ENCODE measurements at places on chromosomes 13 and 19.

DNA sequence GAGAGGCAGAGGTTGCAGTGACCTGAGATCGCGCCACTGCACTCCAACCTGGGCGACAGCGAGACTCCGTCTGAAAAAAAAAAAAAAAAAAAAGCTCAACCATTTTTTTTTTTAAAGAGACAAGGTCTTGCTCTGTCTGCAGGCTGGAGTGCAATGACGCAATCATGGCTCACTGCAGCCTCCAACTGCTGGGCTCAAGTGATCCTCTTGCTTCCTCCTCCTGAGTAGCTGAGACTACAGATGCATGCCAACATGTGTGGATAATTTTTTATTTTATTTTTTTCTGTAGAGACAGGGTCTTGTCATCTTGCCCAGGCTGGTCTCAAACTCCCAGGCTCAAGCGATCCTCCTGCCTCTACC lies 10.3 kb downstream of the EHD2 start:
- no peak for DNase-seq

- peak; percentile 90 for DNase-seq
Measured at GRCh38 chr19:36772311-36773222, at the start of gene ZNF850. ZNF850 (minus strand) TSS chr19:36772807; CDS start chr19:36762606, 10,201 bp downstream.

GRCh38 chr19:6866741-6867151 lies 20.6 kb upstream of the ADGRE1 start:
- DNase-seq, result no peak

- no peak for DNase-seq
Measured at GRCh38 chr13:31001647-31002046, 69.2 kb downstream of the TEX26 start.

- no peak for DNase-seq
Measured at GRCh38 chr13:80586356-80586755, 245.4 kb upstream of the SPRY2 start.

- DNase-seq, result no peak
Measured at GRCh38 chr19:11942843-11943108, 17.9 kb downstream of the ZNF700 start.

DNA sequence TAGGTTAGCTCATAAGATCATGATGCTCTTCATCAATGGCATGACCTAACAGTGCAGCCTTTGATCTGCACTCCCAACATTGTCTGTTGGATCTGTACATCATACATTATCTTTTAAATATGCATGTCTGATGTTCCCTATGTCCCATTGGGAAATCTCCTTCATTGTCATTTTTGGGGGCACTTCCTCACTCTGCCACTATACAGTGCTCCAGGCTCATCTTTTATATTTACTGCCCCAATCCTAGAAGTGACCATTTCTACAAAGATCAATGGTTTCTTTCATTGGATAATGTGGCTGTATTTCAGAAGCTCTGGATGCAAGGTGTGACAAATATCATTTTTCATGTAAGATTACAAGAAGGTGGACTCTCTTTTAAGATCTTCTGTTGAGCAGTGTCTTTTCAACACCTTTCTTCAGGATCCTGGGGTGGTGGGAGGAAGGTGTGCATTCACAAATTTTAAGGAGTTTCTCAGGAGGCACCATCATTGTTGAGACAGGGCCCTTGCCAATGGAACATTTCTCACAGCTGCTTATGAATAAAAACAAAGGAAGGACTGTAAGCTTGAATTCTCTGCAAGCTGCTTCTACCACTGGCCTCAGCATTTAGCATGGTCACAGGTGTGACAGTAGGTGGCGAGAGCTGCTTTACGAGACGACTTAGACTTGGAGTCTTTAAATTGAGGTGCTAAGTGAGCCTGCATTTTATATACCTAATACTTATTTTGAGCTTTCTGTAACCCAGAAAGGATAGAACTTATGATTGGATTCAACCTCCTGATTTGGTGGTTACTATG lies 403.0 kb downstream of the LMO7 start:
- no peak for DNase-seq

DNA sequence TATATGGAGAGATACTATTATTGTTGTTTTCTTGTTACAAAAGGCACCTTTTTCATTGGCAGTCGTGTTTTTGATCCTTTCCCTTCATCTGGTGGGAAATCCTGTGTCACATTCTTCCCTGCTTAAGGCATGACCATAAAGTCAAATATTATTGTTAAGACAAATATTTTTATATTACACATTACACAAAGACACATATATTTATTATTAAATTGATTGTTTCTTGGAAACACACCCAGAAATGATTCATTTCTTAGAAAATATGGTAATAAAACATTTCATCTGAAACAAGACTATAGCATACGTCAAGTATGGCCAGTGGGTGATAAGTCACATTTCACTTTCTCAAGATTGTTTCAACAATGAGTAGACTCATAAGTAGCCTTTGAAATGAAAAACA lies 77.3 kb downstream of the KCTD12 start:
- DNase-seq, result no peak

DNA sequence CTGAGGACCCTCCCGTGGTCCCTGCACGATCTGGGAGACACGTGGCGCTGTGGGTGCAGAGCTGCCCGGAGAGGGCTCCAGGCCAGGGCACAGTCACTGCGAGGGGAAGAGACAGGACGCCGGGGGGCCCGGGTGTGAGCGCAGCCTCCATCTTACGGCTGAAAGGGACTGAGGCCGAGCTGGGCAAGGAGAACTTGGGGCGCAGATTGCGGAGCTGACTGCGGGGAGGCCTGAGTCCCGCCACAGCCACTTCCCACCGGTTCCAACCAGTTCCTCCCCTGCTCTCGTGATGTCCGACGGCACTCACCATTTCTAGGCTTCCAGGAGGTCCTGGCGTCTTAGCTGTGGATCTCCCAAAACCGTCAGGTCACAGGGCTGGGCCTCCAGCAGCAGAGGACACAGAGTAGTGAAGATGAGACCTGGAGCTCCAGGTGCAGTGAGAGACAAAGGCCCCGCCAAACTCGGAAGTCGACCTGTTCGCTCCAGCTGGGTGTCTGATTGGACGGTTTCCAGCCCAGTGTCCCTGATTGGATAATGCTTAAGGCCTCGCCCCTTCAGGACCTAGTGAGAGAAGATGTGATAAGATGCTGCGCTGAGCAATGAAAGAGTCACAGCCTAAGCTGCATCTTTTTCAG lies 4.8 kb upstream of the ZNF253 start:
- DNase-seq, result no peak

DNA sequence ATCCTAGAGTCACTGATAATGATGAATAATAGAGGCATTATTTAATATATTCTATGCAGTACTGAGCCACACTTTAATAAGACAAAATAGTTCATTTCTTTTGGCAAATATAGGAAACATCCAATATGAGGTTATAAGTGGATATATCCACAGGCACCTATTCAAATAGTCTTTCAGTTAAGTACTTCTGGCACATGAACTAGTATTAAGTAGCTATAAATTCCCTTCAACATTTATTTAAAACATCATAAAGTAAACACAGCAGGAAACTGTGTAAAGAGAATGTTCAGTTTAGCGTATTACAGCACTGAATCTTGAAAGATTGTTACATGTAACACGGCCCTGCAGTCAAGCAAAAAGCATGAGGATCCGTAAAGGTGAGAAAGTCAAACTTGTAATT lies 463.3 kb upstream of the KLF12 start:
- no peak for DNase-seq

- DNase-seq, result no peak
Measured at GRCh38 chr19:23415561-23416191, 20.4 kb upstream of the ZNF91 start.

DNA sequence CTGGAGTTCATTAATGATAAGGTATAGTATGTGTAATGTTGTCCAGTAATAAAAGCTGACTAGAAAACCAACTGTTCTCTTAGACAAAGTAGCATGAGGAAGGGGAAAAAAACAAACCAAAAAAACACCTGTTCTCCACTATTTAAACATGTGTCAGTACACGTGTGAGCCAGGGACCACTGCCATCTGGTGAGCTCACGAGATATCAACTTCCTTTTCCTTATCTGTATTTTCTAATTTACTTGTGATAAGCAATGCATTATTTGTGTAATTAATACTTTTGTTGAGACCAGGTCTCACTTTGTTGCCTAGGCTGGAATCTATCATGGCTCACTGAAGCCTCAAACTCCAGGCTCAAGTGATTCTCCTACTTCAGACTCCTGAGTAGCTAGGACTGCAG lies 4.3 kb upstream of the SIX5 start:
- DNase-seq, result no peak

DNA sequence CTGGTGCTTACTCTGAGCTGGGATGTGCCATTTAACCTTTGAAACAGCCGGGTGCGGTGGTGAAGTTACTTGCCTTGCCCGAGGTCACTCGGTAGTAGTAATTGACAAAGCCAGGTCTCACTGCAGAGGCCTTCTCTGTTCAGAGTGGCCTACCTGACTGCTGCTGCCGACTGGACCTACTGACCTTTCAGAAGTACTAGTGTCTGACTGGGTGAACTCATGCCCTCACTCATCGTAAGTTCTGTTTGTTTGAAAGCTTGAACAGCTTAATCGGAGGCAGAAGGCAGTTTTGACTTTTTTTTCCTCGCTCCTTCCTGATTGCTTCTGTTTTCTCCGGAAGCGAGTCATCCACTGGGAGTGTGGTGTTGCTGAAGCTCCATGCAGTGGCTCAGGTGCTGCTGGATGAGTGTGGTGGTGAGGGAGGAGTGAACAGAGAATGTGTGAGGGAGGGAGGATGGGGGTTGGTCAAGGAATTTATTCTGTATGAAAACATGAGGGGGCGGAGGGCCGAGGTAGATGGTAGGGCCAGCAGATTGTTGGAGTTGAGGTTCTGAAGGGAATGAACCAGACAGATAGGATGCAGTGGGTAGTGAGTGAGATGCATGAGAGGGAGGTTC lies 2.7 kb downstream of the SPINT2 start:
- DNase-seq, result no peak

DNA sequence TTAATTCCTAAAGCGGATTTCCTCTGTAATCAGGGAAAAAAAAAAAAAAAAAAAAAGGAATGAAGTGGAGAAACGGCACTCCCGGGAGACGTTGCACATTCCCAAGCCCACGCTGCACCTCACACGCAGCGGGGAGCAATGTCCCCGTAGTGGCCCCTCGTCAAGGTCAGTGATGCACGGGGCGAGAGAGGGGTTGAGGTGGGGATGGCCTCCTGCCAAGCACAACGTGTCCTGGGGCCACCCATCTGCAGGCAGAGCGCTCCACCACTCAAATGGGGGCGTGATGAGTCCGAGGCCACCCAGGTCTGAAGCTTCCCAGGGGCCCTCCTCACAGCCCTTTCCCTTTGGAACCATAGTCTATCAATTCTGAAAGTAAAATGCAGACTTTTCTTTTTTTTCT lies 15.1 kb downstream of the PLK5 start:
- no peak for DNase-seq

- no peak for DNase-seq
Measured at GRCh38 chr13:100069278-100069677, 19.6 kb upstream of the PCCA start.

DNA sequence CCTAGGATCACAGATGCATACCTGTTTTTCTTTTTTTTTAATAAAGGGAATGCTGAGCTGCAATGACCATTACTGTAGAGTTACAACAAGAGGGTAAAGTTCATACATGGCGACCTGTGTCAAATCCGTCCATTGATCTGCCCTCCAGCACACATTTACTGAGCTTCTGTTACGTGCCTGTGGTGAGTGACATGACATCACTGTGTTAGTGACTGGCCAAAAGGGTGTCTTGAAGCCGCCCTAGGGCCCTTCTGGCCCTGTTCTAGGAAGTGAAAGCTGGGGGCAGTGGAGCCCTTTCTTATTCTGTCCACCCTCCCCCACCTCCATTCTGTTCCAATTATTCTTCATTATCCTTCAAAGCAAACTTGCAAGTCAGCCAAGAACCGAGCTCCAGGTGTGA lies 66.3 kb downstream of the ZIC5 start:
- DNase-seq, result no peak

DNA sequence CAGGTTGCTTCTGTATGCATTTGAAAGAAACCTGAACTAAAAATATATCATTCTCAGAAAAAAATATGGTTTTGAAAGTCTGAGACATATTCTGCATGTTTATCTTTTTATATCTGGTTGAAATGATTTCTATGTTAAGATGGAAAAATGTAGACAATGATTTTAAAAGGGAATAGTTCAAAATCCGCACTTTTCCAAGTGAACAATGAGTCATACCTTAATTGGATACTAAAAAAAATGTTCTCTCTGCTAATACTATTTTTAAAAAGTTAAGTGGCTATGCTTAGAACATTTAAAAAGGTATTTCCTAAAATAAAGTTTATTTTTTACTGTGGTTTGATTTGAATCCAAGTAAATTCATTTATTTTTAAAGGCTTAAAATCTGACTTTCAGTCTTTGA lies 801.4 kb downstream of the SLITRK6 start:
- DNase-seq, result no peak

DNA sequence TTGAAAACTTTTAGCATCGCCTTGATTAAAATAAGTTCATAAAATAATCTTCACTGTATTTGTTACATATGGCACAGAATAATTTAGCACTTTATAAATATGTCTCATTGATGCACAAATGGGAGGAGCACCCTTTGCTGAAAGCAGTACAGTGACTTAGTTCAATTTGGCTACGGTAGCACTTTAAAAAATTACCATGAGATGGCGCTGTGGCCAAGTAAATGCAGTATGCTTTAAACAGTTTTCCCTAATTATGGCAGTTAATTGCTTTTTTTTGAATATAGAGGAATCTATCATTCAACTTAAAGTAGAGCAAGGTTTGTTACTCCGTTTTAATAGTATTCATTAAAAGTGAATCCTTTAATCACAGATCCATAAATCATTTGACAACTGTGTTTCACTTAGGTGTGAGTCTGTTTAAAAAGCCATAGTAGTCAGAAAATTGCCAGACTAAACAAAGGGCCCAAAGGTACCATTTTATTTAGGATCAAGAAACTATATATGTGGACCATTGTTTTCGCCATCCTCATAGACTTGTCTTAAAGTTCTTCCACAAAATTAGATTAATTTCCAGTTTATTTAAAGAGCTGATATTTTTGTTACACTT lies 34.7 kb upstream of the ESD start:
- no peak for DNase-seq

DNA sequence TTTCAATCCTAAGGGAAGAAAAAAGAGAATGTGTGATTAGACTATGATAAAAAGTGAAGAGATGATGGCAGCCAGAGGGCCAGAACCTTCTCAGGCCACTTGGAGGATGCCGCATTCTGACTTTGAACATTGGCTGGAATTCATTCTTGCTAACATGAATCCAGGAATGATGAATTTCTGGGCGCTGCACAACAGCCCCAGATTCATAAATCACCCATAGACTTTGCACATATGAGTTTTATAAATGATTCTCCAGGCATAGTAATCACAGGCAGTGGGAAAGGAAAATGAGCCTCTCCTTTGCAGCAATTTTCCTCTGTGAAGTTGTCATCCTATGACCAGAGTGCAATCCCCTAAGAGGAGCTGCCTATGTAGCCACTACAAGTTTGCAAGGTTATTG lies 555.4 kb downstream of the KCTD12 start:
- no peak for DNase-seq

DNA sequence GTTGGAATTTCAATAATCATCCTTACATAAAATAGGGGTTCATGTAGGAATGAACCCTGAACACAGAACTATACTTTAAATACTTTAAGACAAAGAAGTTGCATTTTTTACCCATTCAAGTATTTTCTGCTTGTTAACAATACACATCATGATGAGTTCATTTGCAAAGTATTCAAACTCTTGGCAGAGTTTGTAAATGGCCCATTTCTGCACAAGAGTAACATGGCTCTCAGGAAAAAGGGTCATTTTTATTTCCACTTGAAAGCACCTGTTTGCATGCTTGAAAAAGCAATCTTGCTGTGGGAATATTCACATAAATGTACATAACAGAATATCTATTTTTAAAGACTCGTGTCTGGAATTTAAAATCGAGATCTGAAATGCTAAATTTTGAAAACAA lies 18.1 kb downstream of the ESD start:
- no peak for DNase-seq
